ENCODE measurements at places on chromosomes 4 and X. TPM values are rescaled to one million over a fixed set of nuclear protein-coding genes. Genes with fewer than 3 reads are reported as not detected.

The SYNPO2 gene
- total RNA-seq = 0.10 TPM

The CSAG2 gene
- total RNA-seq = not detected

The CASK gene
- 60.4 TPM for total RNA-seq

The DMRTC1 gene
- total RNA-seq = 0.66 TPM

GRCh38 chr4:36427696-36428095 is 146.3 kb downstream of the DTHD1 start:
- no peak overlapping the region for H3K4me3 ChIP-seq
- no peak for DNase-seq
- H3K27me3 ChIP-seq = no peaks in the 10 kb centered on the region
- H3K36me3 ChIP-seq = no peaks in the 10 kb centered on the region
- peaks cover 3% of the 10 kb centered on the region for H3K4me1 ChIP-seq

GRCh38 chr4:141684785-141685184 is 48.4 kb downstream of the IL15 start:
- H3K27ac ChIP-seq = no peak overlapping the region
- DNase-seq = no peak
- H3K36me3 ChIP-seq = no peaks in the 10 kb centered on the region
- H3K27me3 ChIP-seq = no peaks in the 10 kb centered on the region

GRCh38 chrX:52977953-52978352 is 19.6 kb upstream of the FAM156A start:
- H3K36me3 ChIP-seq = no peaks in the 10 kb centered on the region
- no peak overlapping the region for H3K4me3 ChIP-seq
- no peak overlapping the region for H3K27ac ChIP-seq
- H3K4me1 ChIP-seq = no peaks in the 10 kb centered on the region

DNA sequence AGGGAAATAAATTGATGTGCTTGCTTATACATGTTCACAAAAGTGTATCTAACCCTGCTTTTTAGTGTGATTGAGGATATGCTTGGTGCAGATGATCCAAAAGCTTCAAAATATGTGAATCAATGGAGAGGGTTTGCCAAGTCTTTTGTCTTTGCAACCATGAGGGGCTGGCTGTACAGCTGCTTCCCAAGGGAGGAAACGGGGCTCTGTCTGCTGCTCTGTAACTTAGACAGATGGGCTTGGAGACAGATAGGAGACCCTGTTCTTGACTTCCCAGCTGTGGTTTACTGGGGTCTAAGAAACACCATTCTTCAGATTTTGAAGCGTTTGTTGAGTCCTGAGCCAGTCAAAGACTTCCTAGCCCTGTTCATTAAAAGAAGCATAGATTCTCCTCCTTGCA is 152.3 kb downstream of the DCLK2 start:
- no peaks in the 10 kb centered on the region for H3K36me3 ChIP-seq
- H3K4me1 ChIP-seq = no peaks in the 10 kb centered on the region
- no peaks in the 10 kb centered on the region for H3K27me3 ChIP-seq
- H3K4me3 ChIP-seq = no peak overlapping the region
- no peak overlapping the region for H3K27ac ChIP-seq

GRCh38 chr4:185936650-185937376 is 124.8 kb upstream of the SORBS2 start:
- H3K27ac ChIP-seq = no peak overlapping the region
- no peaks in the 10 kb centered on the region for H3K4me1 ChIP-seq
- no peak overlapping the region for H3K4me3 ChIP-seq
- H3K36me3 ChIP-seq = no peaks in the 10 kb centered on the region
- DNase-seq = no peak
- H3K27me3 ChIP-seq = no peaks in the 10 kb centered on the region

- no peaks in the 10 kb centered on the region for H3K36me3 ChIP-seq
- no peaks in the 10 kb centered on the region for H3K27me3 ChIP-seq
- no peak overlapping the region for H3K27ac ChIP-seq
- H3K4me3 ChIP-seq = no peak overlapping the region
These were observed 54.1 kb downstream of the GAB1 start for GRCh38 chr4:143390764-143391163.

GRCh38 chr4:106767991-106768390 is 268.1 kb downstream of the DKK2 start:
- no peak overlapping the region for H3K4me3 ChIP-seq
- no peaks in the 10 kb centered on the region for H3K27me3 ChIP-seq
- DNase-seq = no peak
- no peaks in the 10 kb centered on the region for H3K36me3 ChIP-seq

Measured in B cell (primary cell).